ENCODE measurements at places on chromosomes 3 and 15. TPM values are rescaled to one million over a fixed set of nuclear protein-coding genes. Genes with fewer than 3 reads are reported as not detected.

NR2F2 gene
- total RNA-seq = 129 TPM

KBTBD13 gene
- total RNA-seq = not detected

GRCh38 chr3:184663356-184663755 lies 48.5 kb downstream of the MAGEF1 start:
- H3K36me3 ChIP-seq = no peaks in the 10 kb centered on the region
- H3K4me1 ChIP-seq = no peaks in the 10 kb centered on the region
- no peak overlapping the region for H3K27ac ChIP-seq
- no peak for DNase-seq
- H3K4me3 ChIP-seq = no peak overlapping the region

DNA sequence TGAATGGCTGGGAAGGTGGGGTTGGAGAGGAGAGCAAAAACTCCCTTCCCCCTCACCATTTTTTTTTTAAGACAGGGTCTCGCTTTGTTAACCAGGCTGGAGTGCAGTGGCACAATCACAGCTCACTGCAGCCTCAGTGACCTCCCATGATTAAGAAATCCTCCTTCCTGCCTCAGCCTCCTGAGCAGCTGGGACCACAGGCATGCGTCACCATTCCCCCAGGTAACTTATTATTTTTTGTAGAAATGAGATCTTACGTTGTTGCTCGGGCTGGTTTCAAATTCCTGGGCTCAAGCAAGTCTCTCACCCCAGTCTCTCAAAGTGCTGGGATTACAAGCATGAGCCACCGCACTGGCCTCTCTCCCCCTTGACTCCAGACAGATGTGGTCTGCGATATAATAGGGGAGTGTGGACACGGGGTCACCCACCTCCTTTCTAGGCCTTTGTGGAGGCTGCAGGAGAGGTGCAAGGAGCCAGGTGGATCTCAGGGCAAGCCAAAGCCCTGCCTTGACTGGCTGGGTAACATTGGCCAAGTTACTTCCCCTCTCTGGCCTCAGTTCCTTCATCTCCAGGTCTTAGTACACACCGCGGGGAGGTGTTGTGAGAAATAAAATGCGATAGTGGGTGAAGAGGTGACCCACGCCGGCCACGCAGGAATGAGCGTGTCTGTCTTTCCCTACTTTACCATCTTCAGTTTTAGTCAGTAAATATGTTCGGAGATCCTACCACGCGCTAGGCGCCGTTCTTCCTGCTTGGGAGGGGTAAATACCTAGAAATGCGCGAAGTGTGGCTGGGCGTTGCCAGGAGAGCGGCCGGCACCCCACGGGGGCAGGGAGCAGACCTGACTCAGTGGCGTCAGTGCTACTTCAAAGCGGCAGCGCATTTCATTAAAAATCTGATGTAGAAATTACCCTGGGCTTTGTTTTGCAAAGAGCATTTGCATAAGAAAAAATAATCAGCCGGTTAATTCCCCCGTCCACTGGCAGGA lies 20.2 kb upstream of the CORO2B start:
- peak; percentile 10 for DNase-seq
- peak overlapping the region; percentile 48 for H3K4me3 ChIP-seq
- peaks cover 8% of the 10 kb centered on the region for H3K4me1 ChIP-seq
- H3K27me3 ChIP-seq = no peaks in the 10 kb centered on the region

- H3K27me3 ChIP-seq = no peaks in the 10 kb centered on the region
- H3K4me3 ChIP-seq = no peak overlapping the region
- H3K27ac ChIP-seq = no peak overlapping the region
- H3K4me1 ChIP-seq = peaks cover 18% of the 10 kb centered on the region
Measured at GRCh38 chr3:197372047-197372661, 73.7 kb upstream of the DLG1 start.

DNA sequence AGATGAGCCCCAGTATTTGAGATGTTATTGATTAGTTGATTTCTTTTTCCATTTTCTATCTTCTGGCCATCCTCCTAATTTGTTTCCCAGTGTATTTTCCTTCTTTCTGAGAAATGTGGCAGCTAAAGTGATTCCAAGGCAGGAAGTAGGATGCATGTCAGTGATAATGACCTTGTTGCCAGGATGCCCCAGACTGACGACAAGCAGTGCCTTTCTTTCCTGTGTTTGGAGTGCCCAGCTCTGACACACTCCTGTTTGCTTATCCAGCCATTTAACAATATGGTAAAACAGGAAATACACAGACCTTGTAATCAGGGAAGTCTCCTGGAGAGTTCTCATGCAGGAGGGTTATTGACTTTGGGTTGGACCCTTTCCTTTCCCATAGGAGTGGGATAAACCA lies 20.4 kb downstream of the TMOD2 start:
- peaks cover 71% of the 10 kb centered on the region for H3K4me1 ChIP-seq
- H3K36me3 ChIP-seq = no peaks in the 10 kb centered on the region
- no peaks in the 10 kb centered on the region for H3K27me3 ChIP-seq
- no peak overlapping the region for H3K4me3 ChIP-seq
- H3K27ac ChIP-seq = no peak overlapping the region

GRCh38 chr3:60577601-60578000 lies 673.7 kb downstream of the FHIT start:
- H3K27me3 ChIP-seq = no peaks in the 10 kb centered on the region
- H3K4me3 ChIP-seq = no peak overlapping the region
- H3K27ac ChIP-seq = no peak overlapping the region
